Activated CD4-positive, alpha-beta T cell treated with anti-CD3 and anti-CD28 coated beads for 36 hours (primary cell): ENCODE measurements at places on chromosomes 2 and 18. TPM values are rescaled to one million over a fixed set of nuclear protein-coding genes. Genes with fewer than 3 reads are reported as not detected.
A peak's percentile ranks its signal among the peaks of the same experiment; 100 is the strongest.

GRCh38 chr2:148102641-148103040 lies 81.8 kb downstream of the MBD5 start:
- no peak for DNase-seq

The VWC2L gene
- total RNA-seq, result not detected

- no peak for DNase-seq
Measured at GRCh38 chr2:236175548-236176150, 7.5 kb upstream of the GBX2 start.

The KCNJ13 gene
- not detected for total RNA-seq

The SH3RF3 gene
- total RNA-seq, result 1.4 TPM

The RBM44 gene
- 0.94 TPM for total RNA-seq

DNA sequence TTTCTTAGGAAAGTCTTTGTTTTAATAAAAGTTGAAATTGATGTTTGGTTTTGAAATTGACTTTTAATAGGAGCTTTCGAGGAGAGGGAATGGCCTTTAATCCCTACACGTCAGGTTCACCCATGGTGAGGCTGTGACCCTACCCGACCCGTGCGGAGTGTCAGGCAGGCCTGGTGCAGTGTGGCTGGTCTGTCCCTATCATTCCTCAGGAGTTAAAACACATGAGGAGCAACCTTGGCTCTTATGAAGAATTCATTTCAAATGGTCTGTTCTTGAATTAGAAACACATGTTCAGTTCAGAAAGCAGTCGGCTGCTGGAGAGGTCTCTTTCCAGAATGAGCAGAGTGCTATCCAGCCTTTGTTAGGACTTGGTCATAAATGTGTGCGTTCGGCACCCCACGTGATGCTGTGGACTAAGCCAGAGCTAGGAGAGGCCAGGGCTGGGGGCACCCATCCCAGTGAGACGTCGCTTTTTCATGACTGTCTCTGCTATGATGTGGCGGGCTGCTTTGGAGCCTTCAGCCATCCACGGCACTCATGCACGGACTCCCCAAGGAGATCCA lies 54.7 kb downstream of the EMILIN2 start:
- no peak for DNase-seq

DNA sequence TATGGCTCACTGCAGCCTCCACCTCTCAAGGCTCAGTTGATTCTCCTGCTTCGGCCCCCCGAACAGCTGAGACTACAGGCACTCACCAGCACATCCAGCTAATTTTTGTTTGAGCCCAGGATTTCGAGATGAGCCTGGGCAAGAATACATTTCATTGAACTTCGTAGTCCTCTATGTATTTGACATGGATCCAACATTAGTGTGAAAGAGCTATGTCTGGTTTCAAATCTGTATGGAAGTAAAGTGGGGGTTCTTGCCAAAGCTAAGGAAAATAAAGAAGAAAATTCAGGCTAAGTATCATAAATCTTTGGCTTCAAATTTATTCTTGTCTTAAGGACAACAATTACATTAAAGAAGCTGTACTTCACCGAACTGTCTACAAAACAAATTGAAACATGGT lies 1291.7 kb upstream of the CRIM1 start:
- no peak for DNase-seq

DNA sequence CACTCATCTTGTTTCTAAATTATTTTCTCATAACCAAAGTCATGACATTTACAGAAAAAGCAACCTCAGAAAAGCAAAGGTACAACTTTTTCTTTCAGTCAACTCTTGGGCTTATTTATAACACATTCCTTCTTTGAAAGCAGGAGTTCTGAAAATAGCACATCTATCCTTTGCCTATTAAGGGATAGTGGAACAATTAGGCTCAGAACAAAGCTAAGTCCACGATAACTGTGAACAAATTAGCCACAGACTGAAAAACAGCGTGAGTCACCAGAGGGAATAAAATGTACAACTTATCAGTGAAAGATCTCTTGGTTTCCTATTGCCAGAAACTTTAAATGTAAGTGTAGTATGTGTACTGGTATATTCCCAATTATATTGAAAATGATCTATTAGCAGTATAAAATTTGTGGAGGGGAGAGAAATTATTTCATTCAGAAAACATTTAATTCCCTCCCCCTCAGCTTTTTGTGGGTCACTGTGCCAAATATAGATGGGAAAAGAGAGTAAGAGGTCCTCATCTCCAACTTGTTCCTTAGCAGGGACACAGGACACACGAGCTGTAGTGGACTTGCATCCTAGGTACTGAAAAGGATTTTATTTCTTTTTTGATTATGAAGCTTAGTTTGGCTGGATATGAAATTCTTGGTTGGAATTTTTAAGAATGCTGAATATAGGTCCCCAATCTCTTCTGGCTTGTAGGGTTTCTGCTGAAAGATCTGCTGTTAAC lies 15.4 kb upstream of the MATN3 start:
- no peak for DNase-seq

DNA sequence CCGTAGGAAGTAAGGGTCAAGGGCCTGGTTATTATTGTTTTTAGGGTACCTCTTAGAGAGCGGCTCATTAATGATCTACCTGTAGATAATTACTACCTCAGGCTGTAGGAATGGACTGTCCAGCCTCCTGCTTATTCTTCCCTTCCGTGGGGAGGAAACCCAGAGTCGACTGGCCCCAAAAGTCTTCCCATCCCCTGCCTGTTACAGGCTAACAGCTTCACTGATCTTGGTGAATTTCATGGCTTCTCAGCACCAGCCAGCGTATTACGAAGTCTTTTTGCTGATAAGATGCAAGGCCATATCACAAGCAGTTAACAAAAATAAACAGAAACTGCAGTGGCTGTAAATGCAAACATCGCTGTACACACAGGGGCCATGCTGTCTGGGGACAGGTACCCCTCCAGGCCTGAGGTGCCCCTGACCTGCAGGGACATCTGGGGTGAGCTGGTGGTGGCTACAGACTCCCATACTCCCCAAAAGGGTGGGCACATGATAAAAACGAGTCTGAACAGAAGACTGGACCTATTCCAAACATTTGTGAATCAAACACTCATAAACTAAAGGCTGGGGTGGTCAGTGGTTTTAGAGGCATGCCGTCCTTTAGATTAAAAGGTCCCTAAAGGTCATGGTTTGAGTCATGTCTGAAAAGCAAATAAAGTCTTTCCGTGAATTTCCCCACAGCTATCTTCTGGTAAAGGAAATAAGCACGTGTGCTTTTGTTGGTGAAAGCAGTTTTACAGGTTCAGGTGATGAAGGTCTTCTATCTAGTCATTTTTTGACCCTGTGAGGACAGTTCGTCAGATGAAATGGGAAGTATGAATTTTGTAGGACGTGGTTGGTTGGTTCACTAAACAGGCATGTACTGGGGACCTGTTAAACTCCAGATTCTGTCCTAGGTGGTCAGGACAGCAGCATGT lies 36.7 kb downstream of the TTC39C start:
- DNase-seq, result no peak

GRCh38 chr2:30232801-30233130 lies 1.4 kb downstream of the LBH start:
- DNase-seq, result peak; percentile 52

The UXS1 gene
- total RNA-seq, result 35.6 TPM

The YIPF4 gene
- total RNA-seq, result 37.6 TPM

GRCh38 chr2:205605638-205606304 lies 76.5 kb upstream of the NRP2 start:
- DNase-seq, result no peak

DNA sequence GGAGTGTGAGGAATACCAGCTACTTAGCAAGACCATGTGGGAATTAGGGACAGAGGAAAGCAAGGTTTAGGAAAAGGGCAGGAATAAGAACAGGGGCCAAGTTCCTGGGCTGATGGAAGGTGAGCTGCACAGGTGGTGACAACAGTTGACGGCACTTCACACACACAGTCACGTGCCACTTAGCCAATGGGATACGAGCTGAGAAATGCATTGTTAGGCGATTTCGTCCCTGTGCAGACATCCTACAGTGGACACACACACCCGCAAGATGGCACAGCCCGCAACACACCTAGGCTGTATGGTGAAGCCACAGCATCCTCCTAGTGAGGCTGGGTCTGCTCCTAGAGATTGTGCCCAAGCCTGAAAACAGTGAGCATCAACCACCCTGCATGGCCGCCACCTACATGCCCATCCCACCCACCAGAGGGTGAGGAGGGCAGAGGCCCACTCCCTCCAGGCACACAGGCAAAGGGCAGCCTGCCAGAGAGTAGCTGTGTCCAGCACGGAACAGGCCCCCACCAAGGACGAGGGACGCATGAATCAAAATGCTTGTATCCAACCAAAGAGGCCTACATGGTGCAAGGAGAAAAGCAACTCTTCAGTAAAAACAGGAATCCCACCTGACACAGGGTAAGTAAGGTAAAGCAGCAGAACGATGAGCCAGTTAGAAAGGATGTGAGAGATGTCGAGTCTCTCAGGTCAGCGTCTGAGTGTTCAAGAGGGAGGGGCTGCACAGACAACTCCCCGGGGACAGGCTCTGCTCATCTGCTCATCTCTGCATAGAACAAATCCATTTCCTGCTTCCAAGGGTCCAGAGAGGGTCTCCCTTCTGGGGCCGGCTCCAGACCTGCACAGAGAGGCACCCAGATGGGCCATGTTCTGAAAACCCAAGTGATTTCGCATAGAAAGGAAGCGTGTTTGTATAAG lies 51.3 kb downstream of the ZNF516 start:
- DNase-seq, result no peak

The LYG1 gene
- 0.66 TPM for total RNA-seq

GRCh38 chr18:49681387-49681786 lies 119.5 kb downstream of the LIPG start:
- DNase-seq, result no peak

The TGOLN2 gene
- total RNA-seq, result 90.4 TPM

The TSPYL6 gene
- total RNA-seq, result not detected

GRCh38 chr2:6448893-6449292 lies 416.8 kb downstream of the CMPK2 start:
- DNase-seq, result no peak

DNA sequence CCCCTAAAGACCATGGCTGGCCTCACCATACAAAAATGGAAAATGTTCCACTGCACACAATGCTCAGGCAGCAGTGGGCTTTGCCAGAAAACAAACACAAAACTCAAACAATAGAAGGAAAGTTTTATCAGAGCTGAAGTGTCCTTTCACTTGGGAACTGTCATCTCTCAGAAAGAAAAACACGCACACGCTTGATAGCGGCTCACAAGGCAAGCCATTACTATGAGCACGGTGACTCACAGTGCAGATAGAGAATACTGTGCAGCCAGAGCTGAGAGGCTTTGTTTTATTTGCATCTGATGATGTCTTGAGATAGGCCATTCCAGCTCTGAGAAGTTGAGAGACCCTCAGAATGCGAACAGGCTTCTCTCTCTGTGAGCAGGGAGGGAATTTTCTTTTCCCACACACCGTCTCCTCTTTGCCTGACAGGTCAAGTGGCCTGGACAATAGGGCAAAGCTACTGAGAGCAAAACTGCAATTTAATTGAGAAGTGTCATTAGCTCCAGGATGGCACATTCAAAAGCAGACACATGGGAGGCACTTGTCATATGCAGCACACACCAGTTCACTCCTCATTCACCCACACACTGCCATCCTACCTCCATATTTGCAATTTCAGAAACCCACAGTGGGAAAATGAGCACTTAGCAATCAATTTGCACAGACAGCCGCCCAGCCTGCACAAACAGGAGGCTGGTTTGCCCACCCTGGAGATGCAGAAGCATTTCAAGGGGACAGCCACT lies 236.6 kb downstream of the SS18 start:
- DNase-seq, result no peak

GRCh38 chr18:3605954-3606443 lies 156.0 kb downstream of the TGIF1 start:
- DNase-seq, result peak; percentile 36
